ENCODE measurements at places on chromosomes 3 and 15.

- ATAC-seq = no peak
These were observed 35.4 kb upstream of the DUSP7 start for GRCh38 chr3:52091586-52092270.

- ATAC-seq = no peak
These were observed 486.0 kb upstream of the CFAP20DC start for GRCh38 chr3:59535791-59536221.

GRCh38 chr15:86236356-86237110 is 156.9 kb downstream of the AGBL1 start:
- no peak for ATAC-seq

DNA sequence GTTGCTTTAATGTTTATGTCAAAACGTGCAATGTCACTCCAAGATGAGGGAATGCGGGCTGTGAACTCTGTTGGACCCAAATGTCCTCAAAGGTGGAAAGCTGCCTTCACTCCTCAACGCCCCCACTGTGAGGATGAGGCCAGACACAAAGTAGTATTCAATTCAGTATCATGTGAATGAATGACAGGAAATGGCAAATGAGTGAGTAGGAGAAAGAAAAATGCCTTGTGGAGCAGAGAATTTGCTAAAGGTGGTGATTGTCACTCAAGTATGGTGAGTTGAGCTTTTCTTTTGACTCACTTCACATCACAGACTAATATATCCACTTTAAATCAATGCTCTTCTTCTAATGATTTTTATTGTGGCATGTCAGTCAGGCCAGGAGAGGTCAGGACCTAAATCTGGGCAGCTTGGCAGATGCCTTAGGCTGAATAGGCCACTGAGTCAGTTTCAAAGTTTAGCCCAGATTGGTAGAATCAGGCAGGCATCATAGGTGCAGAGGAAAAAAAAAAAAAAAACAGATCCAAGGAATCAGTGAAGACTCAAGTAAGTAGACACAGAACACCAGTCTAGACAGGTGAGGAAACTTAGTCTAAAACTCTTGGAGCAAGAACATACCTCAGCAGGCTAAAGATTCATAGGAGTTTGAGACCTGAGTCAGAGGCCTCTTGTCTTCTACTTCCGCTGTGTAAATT is 71.0 kb upstream of the ZBED2 start:
- no peak for ATAC-seq

DNA sequence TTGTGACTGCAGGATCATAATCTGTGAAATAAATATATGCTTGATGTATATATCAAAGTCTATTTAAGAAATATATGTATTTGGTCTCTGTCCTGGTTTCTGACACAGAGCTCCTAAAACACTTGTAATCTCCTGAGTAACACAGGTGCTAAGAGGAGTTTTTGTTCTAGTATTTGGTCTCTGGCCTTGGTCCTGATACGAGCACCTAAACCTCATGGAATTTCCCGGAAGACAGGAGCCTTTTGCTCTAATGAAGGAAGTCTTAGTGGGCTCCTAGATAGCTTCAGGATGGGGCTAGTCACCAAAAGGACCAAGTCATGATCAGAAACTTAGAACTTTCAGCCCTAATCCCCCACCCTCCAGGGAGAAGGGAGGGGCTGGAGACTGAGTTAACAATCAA is 19.2 kb upstream of the MUSTN1 start:
- ATAC-seq = no peak

DNA sequence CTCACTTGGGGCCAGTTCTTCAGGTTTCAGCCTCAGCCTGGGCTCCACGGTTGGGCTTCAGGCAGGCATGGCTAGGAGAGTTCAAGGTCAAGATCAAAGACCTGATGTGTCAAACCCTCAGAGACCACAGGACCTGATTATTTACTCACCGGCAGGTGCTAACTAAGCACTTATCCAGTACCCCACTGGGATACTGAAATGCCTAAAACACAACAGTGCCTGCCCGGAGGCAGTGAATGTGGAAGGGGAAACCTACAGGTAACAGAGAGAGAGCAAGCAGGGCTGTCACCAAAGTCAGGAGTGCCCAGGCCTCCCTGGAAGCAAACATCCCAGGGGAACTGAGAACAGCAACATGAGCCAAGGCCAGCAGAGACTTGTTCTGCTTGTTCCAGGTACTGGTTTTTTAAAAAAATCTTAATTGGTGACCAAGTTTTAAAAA is 6.7 kb downstream of the IDH2 start:
- ATAC-seq = no peak

DNA sequence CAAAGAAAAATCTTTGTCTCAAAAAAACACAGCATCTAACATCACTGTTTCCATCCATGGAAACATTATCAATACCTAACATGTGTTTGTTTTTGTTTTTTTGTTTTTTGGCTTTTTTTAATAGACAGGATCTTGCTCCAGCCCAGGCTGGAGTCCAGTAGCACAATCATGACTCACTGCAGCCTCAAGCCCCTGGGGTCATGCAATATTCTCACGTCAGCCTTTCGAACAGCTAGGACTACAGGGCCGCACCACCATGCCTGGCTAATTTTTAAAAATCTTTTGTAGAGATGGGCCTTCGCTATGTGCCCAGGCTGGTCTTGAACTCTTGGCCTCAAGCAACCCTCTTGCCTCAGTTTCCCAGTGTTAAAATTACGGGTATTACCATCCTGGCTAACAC is 52.8 kb downstream of the RAF1 start:
- ATAC-seq = no peak

Measured in activated CD4-positive, CD25-positive, alpha-beta regulatory T cell treated with anti-CD3 and anti-CD28 coated beads, Interleukin-2, amount 50 U/mL, for 24 hours (primary cell).